Diencephalon (tissue), 1 donor: ENCODE measurements at places on chromosomes 7 and 10. TPM values are rescaled to one million over a fixed set of nuclear protein-coding genes. Genes with fewer than 3 reads are reported as not detected.

CHAT gene
- 2.3 TPM for total RNA-seq

SOSTDC1 gene
- total RNA-seq = 9.7 TPM

NRCAM gene
- 205 TPM for total RNA-seq

RBM33 gene
- 33.0 TPM for total RNA-seq

SPDYE1 gene
- not detected for total RNA-seq

ACBD7 gene
- total RNA-seq = 54.2 TPM

GIMAP6 gene
- 6.9 TPM for total RNA-seq

NXPH1 gene
- 94.6 TPM for total RNA-seq

CHRM2 gene
- 23.3 TPM for total RNA-seq

VWDE gene
- 2.1 TPM for total RNA-seq

GFRA1 gene
- 42.7 TPM for total RNA-seq

FAM20C gene
- total RNA-seq = 30.7 TPM

MMD2 gene
- 8.5 TPM for total RNA-seq

CDC123 gene
- total RNA-seq = 102 TPM

OR2A42 gene
- total RNA-seq = under 0.01 TPM

CDH23 gene
- total RNA-seq = 8.1 TPM

WNT2 gene
- 2.3 TPM for total RNA-seq
